ENCODE measurements at places on chromosomes 5 and 9. TPM values are rescaled to one million over a fixed set of nuclear protein-coding genes. Genes with fewer than 3 reads are reported as not detected.

SEMA5A gene
- total RNA-seq = 13.1 TPM

PAM gene
- 121 TPM for total RNA-seq

PCDH12 gene
- 2.5 TPM for total RNA-seq

FREM1 gene
- 4.7 TPM for total RNA-seq

PLCXD3 gene
- total RNA-seq = 9.1 TPM

BRD3OS gene
- total RNA-seq = 30.0 TPM

LRRC19 gene
- total RNA-seq = under 0.01 TPM
